Endothelial cell of umbilical vein (primary cell): ENCODE measurements at places on chromosomes 4 and X.

DNA sequence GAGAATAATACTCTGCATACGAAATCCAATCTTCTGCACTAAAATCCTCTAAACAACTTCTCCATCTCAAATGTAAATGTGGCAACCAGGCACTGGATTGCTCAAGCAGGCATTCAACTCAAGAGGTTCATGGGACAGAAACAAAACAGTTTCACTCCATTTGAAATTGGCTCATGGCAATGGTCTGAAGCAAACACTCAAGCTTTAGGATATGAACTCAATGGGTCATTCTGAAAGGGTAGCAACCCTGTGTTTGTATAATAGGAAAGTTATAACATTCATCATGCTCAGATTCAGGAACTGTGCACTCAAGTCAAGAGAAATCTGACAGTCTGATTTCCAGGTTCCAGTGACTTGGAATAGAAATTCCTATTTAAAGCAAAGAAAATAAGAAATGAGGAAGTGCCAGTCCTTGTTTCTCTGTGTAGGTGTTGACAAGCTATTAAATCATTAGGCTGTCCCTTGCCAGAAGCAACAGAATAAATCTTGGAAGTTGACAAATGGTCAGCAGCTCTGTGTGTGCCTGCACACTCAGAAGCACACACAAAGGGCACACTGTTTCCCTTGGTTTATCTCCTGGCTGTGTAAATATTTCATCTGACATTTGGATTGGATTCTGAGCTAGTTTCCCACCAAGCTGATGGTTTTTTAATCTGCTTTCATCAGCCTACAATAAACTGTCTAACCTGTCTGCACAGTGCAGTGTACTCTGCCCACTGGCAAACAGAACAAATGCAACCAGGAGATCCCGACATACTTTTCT lies 75.9 kb upstream of the CITED1 start:
- peak; percentile 91 for DNase-seq

GRCh38 chr4:169084954-169085353 lies 74.9 kb upstream of the CBR4 start:
- no peak for DNase-seq

DNA sequence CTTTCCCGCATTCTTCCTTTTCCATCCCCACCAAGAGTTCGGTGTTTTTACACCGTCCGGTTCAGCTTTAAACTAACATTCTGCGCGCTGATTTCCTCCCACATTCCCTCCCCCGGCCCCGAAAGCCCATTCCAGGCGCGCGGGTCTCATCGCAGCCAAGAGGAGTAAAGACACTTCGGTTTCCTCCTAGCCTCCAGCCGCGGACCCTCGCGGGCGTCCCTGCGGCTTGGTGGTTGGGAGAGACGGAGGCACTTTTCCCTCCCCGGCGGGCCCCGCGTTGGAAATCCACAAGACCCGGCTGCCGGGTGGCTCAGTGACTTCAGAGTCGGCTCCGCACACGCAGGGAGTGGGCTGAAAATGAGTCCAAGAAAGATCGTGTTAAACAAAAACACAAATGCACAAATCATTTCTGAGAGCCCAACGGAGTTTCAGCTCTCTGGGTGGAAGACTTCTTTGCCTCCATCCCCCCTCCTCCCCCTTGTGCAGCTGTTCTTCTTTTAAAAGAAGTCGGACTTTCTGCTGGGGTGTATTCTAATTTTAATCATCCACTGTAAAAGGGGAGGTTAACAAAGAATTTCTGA lies 2.0 kb upstream of the ARX start:
- no peak for DNase-seq

DNA sequence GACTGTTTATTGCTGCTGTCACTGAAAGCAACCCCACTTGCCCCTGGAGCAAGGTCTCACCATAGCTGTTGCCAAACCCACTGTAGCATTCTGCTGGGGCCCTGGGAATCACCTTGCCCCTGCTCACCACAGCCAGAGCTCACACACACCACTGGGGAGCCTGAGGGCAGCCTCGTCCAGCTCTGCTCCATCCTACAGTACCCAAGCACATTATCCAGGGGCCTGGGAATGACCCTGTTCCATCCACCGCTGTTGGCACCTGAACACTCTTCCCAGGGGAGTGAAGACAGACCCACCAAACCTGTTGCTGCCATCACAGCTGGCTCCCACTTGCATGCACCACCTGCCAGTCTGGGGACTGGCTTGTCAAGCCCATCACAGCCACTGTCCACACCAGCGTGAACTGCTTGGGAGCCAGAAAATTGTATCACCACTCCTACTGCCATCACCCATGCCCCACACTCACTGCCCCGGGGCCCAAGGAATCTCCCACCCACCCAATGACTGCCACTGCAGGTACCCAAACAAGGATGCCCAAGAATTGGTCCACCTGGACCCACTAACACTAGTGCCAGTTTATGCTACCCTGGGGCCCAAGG lies 811.3 kb downstream of the KLHL13 start:
- DNase-seq, result no peak

GRCh38 chrX:21655901-21656586 lies 2.1 kb downstream of the KLHL34 start:
- DNase-seq, result no peak

DNA sequence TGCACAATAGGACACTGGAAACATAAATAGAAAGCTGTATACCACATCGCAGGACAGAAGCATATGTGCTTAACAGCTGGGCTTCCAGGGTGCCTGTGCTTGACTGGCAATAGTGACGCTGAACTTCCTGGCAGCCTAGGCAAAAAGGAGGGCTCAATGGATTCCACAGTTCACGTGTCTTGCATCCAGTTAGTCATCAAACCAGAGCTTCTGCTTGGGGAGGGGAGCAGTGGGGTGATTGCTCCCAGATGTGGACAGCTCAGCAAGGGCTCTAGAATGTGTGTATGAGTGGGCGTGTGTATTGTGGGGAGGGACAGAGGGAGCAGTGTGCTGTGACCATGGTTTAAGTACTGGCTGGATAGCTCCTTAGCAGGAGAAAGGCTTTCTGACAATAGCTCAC lies 2.3 kb downstream of the PRRG3 start:
- DNase-seq, result no peak

GRCh38 chrX:109312757-109313156 lies 169.1 kb downstream of the GUCY2F start:
- no peak for DNase-seq

DNA sequence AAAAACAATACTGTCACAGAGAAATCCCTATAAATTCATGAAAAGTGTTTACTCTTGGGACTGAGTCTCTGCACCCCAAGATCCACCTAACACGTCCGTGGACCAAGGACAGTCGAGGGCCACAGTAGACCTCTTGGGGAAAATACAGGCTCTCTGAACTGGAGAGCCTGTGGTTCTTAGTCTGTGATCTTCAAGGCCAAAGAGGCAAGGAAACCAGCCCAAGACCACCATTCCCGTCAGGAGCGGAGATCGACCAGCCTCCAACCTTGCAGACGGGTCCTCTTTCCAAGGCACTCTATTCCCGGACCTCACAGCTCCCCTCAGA lies 1.6 kb upstream of the APBB2 start:
- peak; percentile 52 for DNase-seq

- no peak for DNase-seq
Observed at GRCh38 chr4:176448761-176449160, 129.0 kb downstream of the SPCS3 start.

DNA sequence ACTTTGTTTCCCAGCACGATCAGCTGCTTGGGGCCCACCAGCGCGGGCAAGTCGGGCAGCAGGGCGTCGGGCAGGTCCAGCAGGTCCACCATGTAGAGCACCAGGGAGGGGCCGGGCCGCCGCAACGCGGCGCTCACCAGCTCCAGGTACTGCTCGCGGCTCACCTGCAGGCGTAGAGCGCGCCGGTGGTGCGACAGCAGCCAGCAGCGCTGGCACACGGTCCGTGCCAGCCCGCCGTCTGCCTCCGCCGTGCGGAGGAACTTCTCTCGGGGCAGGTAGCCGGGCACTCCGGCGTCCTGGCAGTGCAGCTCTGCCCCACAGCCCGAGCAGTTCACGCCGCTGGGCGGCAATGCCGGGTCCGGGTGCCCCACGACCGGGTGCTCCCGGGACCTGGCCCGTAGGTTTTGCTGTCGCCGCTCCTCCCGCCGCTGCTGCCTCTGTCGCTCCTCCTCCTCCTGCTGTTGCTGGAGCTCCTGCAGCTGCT lies 527 bp downstream of the NOA1 start:
- DNase-seq, result peak; percentile 38

- DNase-seq, result no peak
Observed at GRCh38 chrX:9495496-9495895, 30.6 kb downstream of the TBL1X start.

- DNase-seq, result peak; percentile 61
Observed at GRCh38 chrX:57595381-57595811, 3.6 kb downstream of the ZXDB start.

DNA sequence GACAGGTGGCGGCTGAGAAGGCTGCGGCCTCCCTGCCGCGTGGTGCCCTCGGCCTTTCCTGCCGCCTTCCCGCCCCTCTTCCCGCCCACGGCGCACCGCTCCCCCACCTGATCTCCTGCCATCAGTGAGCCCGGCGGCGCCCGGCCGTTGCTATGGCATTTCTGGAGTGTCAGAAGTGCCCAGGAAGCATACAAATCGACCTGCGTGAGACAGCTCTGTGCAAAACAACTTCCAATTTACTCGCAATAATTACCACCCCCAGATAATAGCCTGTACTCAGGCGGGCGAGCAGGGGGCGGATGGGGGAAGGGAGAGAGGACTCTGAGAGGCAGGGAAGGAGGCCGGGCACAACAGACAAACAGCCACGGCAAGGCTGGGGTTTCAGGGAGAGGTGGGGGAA lies 16.6 kb upstream of the ERCC6L start:
- DNase-seq, result no peak

DNA sequence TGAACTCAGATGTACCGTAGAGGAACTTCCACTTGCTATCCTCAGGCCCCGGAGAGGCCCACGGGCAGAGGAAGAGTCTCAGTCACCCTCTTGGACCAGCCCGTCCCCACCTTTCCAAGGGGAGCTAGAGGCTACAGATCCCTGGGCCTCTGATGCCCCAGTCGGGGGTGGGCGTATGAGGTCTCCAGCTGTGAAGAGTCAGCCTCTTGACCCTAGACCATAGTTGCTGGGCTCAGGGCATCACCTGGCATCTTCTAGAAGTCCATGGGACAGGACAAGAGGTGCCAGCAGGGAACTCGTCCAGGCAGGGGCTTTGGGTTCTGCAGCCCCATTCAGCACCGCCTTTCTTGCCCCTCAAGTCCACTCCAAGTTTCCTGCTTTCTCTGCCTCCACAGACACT lies 11.6 kb downstream of the SASH3 start:
- DNase-seq, result no peak

DNA sequence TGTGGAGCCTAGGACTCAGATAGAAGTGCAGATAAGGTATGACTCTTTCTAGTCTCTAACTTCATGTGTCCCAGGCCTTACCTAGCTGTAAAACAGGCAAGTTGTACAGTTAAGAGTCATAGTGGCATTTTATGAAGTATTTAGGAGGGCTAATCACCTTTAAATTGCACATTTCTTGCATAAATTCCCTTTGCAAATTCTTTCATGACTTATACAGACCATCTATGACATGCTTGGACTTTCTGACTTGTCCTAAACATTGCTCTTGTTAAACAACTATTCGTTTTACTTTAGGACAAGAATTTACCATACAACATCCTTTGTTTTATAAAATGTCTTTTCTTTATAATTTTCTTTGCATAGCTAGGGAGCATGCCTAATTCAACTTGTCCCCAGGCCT lies 7.8 kb upstream of the RRAGB start:
- DNase-seq, result no peak

DNA sequence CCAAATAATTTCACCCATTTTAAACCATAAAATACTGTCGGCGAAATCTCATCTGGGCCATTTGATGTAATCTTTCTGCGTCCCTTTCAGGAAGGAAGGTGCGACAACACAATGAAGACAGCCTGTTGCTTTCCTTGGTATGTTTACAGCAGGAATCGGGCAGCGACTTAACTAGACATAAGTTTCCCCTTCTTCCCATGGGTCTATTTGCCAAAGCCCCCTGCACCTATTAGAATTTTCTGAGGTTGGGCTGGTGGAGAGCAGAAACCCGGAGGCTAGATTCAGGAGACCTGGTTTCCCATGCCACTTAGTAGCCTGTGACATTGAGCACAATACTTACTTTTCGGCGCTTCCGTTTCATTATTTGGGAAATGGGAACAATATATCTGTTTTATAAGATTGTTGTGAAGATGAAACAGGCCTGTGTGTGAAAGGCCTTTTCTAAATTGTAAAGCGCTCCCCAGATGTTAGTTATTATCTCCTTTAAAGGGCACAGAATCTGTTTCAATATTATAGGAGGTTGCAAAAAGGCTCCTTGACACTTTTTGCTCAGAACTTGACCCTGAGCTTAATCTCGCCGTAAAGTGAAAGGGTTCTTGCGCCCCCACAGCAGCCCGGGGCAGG lies 552 bp upstream of the AFF1 start:
- no peak for DNase-seq

GRCh38 chr4:188596021-188596420 lies 456.8 kb downstream of the TRIML1 start:
- DNase-seq, result no peak

DNA sequence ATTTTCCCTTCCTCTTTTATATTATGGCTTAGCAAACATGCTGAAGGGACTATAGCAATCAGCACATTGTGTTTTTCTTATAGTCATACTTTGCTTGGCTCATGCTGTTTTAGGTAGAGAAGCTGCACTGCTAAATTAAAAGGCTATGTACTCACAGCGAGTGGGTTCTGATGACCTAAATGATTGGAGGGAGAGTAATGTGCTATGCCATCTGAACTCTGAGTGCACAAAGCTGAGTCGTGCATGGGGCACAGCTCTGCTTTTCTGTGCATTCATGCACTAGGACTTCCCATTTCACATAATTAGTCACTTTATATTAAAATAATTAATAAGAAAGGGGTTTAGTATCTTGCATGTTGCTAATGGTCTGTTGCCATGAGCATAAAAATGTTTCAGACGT lies 132.7 kb upstream of the ADGRL3 start:
- DNase-seq, result no peak

DNA sequence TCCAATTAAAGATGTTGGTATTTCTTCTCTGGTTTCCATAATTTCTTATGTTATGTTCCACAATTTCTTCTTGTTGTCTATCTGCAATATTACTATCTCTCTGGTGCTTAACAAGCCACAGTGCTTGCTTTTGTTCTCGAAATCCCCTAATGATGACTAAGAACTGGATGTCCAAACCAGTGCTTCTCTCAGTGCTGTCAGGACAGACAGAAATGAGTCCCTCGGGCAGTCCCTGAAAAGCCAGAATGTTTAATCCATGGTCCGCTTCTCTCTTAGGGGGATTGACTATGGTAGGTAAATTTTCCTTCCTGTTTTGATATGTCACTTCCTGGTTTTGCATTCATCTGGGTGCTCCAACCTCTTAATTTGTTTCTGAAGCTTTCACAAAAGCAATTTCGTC lies 321.6 kb upstream of the PCDH10 start:
- DNase-seq, result no peak

DNA sequence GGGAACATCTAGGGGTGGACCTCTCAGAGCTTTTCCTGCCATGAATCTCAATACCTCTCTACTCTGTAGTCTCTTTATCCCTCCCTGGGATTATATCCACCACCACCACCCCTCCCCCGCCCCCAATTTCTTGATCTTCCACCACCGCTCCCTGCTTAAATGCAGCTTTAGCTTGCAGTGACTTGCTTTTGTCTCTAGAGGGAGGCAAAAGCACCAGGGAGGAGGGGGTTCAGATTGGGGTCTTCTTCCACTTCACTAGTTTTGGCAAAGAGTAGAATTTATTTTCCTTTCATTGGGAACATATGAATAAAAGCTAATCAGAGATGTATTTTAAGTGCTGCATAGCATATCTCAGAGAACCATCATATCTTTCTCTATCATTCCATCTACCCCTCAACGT lies 5.5 kb downstream of the ARHGAP36 start:
- DNase-seq, result no peak

GRCh38 chr4:3249711-3250437 lies 915 bp downstream of the MSANTD1 start:
- DNase-seq, result no peak

GRCh38 chrX:69289793-69290123 lies 124.5 kb upstream of the PJA1 start:
- no peak for DNase-seq
